ENCODE measurements at places on chromosomes 16 and 17. TPM values are rescaled to one million over a fixed set of nuclear protein-coding genes. Genes with fewer than 3 reads are reported as not detected.

DNA sequence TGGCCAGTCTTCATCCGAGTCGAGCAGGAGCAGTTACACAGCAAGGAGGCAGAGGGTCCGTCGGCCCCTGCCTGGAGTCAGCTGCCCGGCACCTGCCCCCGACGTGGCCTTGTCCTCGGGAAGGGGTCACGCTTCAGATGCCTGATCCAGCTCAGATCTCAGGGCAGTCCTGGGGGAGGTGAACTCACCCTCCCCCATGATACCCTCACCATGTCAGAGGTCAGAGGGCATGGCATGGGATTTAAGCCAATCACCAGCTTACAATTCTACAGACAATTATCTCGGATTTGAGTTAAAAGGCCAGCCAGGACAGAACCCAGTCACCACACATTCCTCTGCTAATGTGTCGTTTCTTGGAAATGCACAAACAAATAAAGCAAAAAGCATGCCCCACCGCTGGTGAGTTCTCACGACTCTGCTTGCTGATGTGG lies 211.3 kb downstream of the FOXL1 start:
- H3K27me3 ChIP-seq, result peaks cover 5% of the 10 kb centered on the region
- H3K36me3 ChIP-seq, result no peaks in the 10 kb centered on the region
- H3K27ac ChIP-seq, result no peak overlapping the region

The BRICD5 gene
- total RNA-seq, result 1.2 TPM

- peaks cover 17% of the 10 kb centered on the region for H3K4me1 ChIP-seq
- peak overlapping the region; percentile 82 for H3K27ac ChIP-seq
- H3K36me3 ChIP-seq, result no peaks in the 10 kb centered on the region
- no peaks in the 10 kb centered on the region for H3K27me3 ChIP-seq
- peak; percentile 55 for DNase-seq
Observed at GRCh38 chr16:10827691-10828341, 9.2 kb upstream of the TVP23A start.

The CCDC47 gene
- total RNA-seq, result 87.8 TPM

DNA sequence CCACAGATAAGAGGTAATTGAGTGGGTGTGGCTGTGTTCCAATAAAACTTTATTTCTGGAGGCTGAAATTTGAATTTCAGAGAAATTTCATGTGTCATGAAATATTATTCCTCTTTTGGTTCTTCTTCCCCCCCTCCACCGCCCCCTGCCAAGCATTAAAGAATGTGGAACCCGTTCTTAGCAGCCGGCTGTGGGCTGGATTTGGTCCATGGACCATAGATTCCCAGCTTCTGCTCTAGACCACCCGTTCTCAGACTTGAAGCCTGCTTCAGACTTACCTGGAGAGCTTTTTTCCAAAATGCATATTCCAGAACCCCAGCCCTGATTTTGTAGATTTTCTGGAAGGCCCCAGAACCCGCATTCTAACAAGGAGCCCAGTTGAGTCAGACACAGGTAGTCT lies 15.1 kb upstream of the LASP1NB start:
- no peak overlapping the region for H3K27ac ChIP-seq
- peaks cover 8% of the 10 kb centered on the region for H3K36me3 ChIP-seq
- no peak for DNase-seq
- H3K27me3 ChIP-seq, result no peaks in the 10 kb centered on the region
- no peak overlapping the region for H3K4me3 ChIP-seq
